ENCODE measurements at places on chromosomes 12 and 14.

DNA sequence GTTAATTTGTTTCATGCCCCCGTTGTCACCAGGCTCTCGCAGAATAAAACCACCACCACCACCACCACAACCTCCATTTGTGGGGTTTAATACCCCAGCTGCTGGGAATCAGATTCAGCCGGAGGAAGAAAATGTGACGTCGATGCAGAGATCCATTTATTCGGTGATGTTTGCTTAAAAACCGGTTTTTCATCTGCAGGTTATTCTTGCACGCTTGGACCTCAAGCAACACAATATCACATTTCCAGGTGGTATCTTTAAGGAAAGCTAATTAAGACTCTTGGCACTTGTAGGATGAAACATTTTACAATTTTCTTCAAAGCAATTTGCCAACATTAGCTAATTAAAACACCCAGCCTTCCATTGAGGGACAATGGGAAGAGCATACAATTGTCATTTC, 39.8 kb downstream of the SPRING1 start:
- no peak for DNase-seq

DNA sequence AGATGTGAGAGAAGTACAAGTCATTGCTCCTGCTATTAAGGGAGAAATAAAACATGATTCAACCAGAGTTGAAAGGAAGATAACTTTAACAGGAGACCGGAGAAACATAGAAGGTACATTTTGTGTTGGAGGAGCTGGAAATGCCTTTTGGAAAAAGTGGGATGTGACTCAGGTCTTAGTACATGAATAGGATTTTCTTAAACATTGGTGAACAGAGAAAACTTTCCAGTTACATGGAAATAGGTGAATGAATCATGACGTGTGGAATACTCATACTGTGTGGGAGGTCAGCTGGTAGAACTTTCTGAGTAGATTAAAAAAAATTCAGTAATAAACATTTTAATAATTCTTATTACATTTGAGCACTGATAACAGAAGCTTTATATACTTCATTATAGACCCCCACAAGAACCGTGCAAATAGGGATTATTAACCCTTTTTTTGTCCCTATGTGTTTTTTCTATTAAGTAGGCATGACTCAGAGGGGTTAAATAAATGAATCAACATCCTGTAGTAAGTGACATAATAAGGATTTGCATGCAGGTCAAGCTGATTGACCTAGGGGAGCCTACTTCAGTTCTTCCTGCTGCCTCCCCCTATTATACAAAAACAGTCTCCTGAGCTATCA, 710.5 kb downstream of the NOVA1 start:
- no peak for DNase-seq

- DNase-seq, result no peak
Observed at GRCh38 chr12:77645966-77646598, 184.6 kb upstream of the NAV3 start.

- DNase-seq, result no peak
Observed at GRCh38 chr12:89236748-89237383, 115.4 kb downstream of the DUSP6 start.

GRCh38 chr14:51228890-51229289, 11.2 kb upstream of the TMX1 start:
- DNase-seq, result no peak

DNA sequence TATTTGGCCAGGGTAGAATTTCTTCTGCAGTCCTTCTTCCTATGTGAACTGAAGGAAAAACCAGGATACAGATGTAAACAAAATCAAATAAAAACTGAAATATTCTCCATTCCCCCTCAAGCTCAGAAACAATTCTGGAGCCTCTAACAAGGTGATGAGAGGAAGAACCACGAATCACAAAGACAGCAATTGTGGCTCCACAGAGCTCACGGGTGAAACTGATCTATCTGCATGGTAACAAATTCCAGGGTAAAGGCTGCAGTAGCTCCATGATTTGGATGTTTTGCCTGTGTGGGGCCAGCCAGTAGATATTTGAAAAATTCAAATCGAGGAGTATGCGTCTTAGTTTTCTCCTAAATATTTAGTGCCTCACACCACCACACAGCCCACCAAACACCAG, 10.6 kb downstream of the GRIN2B start:
- no peak for DNase-seq

- no peak for DNase-seq
Observed at GRCh38 chr14:72745991-72746980, 147.6 kb downstream of the DPF3 start.

DNA sequence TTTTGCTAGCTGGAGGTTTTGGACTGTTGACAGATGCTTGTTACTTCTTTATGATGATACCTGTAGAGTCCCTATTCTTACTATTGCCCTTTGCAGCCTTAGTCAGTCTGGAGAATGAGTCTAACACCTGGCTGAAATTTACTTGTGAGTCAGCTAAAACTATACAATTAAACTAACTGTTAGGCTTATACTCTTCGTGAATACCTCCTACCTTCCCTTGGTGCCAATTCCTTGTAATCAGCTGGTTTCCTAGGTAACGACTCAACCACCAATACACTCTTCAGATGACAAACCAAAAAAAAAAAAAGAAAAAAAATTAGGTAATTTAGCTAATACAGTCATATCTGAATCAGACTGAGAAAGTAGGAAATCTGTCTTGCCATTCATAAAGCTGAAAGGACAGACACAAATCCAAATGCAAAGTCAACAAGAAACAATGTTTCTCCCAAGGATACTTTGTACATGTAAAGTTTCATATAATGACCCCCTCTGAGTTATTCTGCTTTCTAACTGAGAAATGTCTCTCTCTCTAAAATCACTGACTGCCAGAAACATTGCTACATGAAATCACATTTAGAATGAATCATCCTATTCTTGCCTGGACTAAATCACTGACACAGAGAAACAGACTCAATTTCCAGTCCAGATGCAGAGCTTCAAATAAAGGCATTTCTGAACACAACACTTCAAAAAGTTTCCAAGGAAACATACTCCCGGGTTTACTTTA, 56.5 kb upstream of the CDKL1 start:
- DNase-seq, result no peak

DNA sequence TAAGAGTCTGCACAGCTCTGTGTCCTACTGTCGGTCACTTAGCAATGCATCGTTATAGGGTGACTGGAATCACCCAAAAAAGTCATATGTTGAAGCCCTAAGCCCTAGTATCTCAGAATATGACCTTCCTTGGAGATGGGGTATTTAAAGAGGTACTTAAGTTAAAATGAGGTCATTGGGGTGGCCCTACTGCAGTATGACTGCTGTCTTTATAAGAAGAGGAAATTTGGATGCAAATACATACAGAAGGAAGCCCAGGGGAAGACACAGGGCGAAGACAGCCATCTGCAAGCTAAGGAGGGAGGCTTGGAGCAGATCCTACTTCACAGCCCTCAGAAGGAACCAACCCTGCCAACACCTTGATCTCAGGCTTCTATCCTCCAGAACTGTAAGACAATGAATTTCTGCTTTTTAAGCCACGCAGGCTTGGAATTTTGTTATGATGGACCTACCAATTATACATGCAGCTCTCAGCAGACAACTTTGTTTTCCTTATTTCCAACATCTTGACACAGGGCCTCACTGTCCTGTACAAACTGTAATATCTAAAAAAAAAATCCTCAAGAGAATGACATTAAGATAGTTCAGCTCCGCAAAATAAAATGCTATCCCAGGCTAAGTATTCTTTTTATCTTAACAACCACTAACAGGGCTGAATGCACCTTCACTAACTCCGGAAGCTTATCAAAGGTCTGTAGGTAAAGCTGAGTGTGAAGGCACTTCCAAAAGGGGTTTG, 40.4 kb downstream of the ZFP36L1 start:
- no peak for DNase-seq

DNA sequence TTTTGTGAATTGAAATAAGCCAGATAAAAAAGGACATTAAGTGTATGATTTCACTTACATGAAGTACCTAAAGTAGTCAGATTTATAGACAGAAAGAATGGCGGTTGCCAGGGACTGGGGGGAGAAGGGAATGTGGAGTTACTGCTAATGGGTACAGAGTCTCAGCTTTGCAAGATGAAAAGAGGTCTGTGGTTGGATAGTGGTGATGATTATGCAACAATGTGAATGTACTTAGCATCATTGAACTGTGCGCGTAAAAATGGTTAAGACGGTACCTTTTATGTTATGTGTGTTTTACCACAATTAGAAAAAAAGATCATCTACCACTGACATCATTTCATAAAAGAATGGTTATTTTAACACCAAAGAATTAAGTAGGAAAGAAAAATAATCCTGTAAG, 35.9 kb downstream of the RNFT2 start:
- DNase-seq, result no peak

DNA sequence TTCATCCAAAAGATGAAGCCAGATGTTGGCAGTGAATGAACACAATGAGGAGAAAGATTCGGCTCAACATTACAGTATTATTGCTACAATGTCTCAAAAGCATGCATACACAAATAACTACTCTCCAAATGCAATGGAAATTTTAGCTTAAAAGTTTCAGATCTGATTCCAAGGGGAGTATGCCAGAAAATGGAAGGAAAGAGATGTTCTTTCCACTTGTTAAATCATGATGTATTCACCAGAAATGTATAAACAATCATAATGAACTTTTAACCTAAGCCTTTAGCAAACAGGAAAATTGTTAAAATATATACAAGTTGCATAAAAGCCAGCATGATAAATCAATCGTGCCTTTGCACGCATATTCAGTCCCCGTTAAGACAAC, 62.1 kb downstream of the SH2B3 start:
- DNase-seq, result no peak

- DNase-seq, result no peak
Observed at GRCh38 chr12:130016194-130016593, 112.4 kb upstream of the TMEM132D start.

DNA sequence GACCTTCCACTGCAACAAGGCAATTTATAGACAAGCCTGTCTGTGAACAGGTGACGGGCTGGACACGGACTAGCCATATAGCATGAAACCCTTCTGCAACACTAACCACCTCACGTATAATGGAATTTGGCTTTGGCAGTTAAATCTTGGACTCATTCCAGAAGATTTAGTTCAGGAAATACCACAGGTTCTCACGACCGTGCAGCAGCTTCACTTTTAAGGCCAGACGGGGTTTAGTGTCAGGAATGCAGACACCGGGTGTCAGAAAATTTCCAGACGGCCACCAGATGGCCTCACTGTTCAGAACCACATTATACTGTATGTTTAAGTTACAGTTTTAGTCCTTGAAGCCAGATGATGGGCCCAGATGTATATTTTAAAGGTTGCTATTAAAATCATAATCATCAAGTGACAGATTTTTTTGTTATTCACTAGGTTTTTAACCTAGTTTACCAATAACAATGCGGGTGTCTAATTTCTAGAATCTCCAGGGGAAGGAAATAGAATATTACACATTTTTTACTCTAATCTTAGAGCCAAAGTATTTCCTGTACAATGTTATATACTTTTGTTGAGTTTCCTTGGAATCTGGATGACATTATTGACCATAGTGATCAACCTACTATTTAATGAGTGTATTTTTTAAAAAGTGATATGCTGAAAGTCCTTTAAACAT, 90.5 kb upstream of the TMPO start:
- DNase-seq, result peak; percentile 82

GRCh38 chr14:84323450-84323849, 1206.5 kb upstream of the FLRT2 start:
- DNase-seq, result no peak
